Activated T-cell treated with anti-CD3 and anti-CD28 coated beads for 24 hours (primary cell): ENCODE measurements at places on chromosomes 5 and 9.

DNA sequence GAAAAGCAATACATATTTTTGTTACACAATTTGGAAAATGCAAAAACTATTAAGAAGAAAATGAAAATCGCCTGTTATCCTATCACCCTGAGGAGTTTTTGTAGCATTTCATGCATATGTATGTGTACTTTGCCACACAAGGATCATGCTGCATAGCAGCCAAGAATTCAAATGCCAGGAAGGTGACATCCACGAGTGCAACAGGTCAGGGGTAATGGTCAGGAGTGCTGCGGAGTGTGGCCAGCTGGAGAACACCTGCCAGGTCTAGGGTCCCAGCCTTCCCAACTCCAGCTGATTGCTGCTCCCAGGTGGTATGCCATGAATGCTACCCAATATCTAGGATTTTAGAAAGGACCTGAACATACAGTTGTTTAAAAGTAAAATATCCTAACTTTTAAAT is 617.1 kb downstream of the PRELID2 start:
- no peak for DNase-seq

DNA sequence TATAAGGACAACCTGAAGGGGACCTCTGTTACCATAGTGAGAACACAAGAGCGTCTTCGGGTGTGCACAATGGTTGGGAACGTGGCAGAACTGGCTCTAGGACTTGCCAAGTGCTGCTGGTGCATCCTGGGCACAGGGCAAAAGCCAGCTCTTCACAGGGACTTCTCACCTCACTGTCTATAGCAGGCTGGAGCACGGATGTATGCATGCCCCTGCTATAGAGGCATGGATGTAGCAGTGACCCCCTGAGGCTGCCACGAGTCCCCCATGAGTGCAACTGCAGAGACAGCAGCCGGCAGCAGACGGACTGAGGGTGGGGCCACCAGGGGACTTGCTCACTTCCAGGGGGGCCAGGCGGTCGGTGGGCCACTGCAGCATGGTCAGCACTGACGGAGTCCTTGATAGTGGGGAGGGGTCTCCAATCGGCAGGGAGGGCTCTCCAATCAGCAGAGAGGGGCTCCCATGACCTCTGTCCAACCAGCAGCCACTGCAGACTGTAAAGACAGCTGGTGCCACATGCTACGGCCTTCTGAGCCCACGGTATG is 64.9 kb downstream of the SEMA4D start:
- DNase-seq = no peak

DNA sequence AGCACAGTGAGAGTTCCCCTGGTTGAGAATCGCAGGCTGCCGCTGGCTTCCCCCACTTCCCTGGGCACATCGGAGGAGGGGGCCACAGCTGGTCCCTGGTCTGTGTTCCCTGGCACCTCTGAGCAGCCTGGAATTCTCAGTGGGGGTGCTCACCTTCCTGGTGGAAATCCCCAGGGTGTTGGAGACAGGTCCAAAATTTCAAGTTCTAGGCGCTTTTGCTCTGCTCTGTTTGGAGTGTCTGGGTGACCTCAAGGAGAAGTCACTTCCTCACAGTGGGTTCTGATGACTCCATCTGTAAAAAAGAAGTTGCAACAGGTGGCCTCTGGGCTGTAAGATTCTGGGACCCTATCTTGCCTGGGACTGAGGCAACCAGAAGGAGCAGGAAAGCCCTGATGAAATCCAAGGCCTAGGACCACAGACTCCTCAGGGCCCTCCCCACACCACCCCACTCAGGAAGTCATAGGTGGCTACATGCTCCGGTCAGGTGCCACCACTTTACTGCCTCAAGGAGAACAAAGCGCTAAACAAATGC is at the start of gene TRAF1:
TSS of gene TRAF1 (minus strand) at position 400 of the 532 bp plus-strand sequence. CDS start 721 bp downstream, outside the sequence.
- DNase-seq = no peak

DNA sequence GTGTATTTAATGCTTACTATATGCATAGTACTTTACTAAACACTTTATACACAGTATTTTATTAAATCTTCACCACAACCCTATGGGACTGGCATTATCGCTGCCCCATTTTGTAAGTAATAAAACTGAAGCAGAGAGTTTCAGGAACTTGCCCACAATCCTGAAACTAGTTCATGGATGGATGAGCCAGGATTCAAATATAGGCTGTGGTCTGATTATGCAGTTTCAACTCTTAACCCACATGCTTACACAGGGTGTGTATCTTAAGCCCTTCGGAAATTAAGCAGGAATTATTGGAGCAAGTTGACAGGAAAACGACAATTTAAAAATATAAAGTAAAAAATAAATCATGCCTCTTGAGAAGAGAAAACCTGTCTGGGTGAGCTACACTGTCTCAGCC is 109.0 kb downstream of the ATP10B start:
- DNase-seq = no peak

DNA sequence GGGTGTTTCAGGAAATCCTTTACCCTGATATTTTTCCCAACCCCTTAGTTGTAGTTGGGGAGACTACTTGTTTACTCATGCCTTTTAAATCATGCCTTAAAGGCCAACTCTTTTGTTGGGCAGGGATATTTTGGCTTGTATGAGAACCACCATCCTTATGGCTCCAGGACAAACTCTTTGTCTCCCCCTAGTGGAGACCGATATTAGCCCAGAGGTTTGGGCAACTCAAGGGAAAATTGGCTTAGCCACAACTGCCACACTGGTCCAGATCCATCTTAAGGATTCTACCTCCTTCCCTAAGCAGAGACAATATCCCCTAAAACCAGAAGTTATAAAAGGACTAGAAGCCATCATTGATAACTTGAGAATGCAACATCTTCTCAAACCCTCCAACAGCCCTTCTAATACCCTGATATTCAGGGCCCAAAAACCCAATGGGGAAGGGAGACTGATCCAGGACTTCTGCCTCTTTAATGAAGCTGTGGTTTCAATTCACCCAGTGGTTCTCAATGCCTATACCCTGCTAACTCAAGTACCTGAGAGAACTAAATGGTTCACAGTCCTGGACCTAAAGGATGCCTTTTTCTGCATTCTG is 100.9 kb upstream of the HCN1 start:
- no peak for DNase-seq

- DNase-seq = no peak
Observed at GRCh38 chr9:137298401-137299202, 3.5 kb downstream of the NRARP start.

- DNase-seq = no peak
Observed at GRCh38 chr9:110712955-110713354, 44.4 kb downstream of the MUSK start.

- DNase-seq = no peak
Observed at GRCh38 chr9:129027685-129028191, 393 bp downstream of the SH3GLB2 start.

DNA sequence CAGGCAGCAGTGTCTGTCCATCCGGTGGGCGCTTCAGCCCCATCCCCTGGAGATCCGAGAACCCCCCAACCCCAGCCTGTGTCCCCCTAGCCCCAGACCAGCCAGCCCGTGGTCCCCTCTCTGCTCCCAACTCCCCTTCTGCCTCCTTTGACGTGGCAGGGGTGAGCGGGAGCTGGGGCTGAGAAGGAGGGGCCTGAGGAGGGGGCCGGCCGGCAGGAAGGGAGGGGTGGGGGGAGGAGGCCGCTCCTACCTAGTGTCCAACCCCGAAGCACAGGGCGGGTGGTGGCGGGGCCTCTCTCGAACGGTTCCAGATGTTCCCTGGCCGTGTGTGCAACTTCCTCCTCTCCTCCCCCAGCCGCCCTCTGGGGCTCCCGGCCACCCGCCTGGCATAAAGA is 31.0 kb downstream of the GOLGA2 start:
- DNase-seq = no peak

DNA sequence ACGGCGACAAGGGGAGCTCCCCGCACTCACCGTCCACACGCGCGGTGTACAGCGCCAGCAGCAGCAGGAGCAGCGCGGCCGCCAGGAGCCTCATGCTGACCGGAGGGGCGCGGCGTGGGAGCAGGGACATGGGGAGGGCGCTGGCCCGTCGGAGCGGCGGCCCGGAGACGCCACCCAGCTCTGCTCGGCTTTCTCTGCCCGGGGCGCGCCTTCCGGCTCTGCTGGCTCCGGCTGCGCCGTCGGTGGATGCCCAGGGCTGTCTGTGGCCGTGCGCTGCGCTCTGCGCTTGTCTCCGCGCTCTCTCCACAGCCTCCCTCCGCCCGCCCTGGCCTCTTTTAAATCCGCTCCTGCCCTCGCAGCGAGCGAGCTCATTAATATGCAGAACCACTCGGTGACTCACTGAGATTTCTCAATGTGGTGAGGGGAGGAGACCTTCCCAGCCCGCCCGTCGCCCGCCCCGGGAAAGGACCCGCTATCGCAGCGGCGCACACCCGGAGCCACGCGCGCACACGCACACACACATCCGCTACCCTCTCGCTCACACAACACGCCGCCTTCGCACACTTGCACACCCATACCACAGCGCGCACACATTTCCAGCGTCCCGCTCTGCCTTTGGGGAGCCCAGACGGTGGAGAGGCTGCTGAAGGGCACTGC is at the start of gene CXCL14:
TSS of gene CXCL14 (minus strand) at position 307 of the 657 bp plus-strand sequence. CDS start at position 94, 213 bp downstream.
- DNase-seq = no peak

DNA sequence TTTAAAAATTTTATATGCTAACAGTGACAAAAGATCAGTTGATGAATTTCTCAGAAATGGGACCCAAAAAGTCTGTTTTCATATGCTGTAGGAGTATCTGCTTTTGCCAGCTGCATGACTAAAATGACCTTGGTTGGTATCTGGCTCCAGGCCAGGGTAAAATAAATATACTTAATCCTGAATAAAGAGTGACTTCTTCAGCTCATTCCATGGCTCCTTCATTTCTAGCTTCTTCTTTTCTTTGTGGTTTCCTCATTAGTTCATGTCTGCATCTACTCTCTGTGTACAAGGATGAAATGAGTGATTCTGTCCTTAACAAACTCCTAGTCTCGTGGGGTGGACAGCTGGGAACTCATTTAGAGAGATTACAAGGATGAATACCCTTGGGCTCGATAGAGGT is 36.0 kb downstream of the RCL1 start:
- no peak for DNase-seq

- no peak for DNase-seq
Observed at GRCh38 chr9:118575341-118576070, 793.7 kb downstream of the BRINP1 start.

- DNase-seq = no peak
Observed at GRCh38 chr9:124489222-124489621, 18.0 kb downstream of the NR5A1 start.

DNA sequence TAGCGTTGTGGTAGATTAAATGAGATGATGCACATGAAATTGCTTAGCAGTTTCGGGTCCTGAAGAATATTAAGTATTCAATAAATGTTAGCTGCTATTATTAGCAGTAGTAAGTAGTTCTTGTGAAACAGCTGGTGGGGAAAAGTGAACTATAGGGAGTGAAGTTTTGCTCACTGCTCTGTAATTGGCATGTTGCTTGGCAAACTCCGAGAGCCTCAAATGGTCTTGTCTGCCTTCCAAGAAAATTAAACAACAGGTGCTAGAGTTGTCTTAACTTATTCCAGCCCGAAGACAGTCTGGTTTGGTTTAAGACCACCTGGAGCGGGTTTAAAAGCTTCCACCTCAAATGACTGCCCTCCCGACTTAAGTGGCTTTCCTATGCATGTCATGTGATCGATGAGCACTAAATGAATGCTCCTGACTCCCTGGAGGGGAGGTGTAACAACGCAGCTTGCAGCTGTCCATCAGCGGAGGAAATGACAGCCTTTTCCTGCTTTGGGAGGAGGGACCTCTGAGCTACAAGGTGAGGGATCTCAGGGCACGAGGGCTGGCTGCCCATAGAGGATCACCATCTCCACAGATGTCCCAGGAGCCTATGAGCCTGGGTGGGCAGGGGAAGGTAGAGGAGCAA is 202.9 kb upstream of the PANK3 start:
- DNase-seq = no peak

- DNase-seq = no peak
Observed at GRCh38 chr5:40191150-40191549, 488.6 kb upstream of the PTGER4 start.

DNA sequence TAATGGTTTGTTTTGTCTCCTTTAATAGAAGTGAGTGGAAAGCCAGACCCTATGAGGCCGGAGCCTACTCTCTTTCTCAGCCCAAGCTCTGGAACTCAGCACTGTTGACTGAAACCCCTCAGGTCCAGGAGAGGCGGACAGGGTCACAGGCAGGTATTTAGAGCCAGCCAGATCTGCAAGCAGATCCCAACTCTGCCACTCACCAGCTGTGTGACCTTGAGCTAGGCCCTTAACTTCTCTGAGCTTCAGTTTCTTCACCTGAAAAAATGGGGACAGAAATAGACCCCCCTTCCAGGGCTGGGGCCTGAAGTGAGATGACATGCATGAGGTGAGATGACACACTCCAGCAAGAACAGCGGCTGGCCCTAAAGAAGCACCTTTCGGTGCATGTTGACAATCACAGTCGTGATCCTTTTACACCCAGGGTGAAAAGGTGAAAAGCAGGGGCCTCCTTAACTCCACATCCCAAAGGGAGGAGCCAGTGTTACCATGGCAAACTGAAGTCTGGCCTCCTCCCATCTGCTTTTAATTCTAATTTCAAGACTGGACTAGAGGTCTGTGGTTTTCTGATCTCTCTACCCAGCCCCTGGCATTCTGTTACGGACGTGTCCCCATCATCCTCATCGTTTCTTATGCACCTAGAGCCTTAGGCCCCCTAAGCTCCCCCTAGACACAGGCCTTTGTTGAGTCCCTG is 27.2 kb downstream of the MORN5 start:
- DNase-seq = no peak

- DNase-seq = no peak
Observed at GRCh38 chr5:107329850-107330249, 340.9 kb downstream of the EFNA5 start.

DNA sequence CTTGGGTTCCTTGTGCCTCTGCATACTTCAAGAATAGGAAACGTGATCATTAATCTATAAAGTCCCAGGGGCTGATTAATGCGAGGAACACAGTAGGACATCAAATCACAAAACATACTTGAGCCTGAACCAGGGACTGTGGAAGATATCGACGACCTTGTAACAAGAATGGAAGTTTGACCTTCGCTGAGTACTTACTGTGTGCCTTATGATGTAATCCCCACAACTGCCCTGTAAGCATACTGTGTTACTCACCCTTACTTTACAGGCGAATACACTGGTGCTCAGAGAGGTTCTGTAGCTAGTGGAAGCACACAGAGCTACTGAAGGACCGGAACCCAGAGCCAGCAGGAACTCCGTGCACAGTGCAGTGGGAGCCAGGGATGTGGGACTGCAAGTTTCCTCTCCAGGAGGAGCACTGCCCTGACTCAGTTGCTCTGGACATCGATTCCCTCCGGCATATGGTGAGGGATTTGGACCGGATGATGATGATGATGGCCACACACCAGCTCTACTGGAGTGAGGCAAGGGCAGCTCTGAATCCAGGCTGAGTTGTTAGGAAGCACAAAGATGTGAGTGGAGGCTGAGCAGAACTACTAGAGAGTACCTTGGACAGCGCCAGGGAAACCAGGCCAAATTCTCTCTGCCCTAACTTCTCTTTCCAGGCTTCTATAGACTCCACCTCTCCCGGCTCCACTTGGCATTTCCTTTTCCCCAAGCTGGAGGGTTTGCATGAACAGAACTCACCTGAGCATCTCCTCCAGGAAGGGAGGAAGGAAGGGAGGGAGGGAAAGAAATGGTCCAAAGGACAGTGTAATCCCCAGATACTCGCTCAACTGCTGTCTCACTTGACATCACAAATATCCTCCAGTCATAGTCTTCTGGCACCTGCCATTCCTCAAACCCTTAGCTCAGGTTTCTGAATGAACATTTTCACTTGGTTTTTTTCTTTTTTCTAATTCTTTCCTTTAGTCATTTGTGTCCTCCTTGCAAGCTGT is 1.5 kb upstream of the GABBR2 start:
- no peak for DNase-seq
